AG10803 (cell line): ENCODE measurements at places on chromosomes 4 and X.

DNA sequence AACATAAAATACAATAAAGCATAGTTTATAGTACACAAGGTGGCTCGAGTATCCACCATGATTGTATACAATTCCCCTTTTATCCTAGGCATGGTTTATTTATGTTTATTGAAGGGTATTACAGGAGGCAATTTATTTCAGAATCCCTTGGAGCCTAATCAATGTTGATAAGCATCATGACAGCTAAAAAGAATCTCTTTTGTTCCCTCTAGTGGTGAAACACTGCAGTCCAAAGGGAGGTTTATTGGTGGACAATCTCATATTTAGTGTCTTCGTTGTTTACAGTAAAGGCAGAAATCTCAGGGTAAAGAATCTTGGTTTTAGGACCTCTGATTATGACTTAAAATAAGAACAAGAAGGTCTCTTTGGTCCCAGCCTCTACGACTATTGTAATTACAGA lies 1712.5 kb downstream of the C4orf33 start:
- no peak for DNase-seq

DNA sequence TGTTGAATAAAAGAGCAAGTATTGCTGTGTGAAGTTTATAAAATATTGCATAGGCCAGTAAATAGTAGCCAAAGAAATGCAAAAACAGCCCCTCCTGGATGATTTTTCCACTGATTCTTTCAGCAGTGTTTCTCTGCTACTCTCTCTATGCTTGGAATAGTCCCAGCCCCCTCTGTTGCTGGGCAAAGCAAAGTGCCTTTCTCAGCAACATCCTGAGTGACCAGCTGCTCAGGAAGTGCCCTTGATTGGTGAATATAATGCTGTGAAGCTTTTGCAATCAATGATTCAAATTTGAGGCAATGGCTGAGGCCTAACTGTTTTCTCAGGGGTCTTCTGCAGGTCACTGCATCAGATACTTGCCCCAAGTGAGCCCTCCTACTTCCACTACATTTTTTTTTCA lies 656.7 kb downstream of the ZNF674 start:
- DNase-seq: no peak

GRCh38 chrX:65595460-65595876 lies 60.9 kb upstream of the LAS1L start:
- DNase-seq: peak; percentile 89

DNA sequence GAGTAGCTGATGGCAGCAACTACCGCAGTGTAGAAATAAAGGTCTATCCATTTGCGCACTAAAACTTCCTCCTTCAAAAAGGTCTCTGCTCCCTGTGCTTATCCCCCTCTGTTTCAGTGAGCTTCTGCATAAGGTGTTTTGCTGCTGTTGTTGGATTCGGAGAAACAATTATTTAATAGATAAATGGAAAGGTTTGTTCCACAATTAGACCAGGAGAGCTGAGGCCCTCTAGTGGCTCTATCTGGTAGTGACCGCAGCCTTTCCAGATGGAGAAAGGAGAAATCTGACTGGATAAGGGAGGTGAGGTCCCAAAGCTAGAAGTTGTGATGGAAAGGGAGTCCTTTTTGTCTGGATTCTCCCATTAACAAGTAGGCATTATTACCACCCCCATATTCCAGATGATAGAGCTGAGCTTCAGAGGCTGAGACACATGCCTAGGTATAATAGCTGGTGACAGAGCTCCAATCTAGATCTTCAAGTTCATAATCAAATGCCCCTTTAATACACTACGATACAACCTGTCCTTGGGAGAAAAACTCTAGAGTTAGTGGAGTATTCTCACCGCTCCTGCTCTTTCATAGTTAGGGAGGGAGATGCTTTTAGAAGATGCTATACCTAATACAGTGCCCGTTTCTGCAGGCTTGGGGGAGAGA lies 5.1 kb upstream of the GABRQ start:
- peak; percentile 22 for DNase-seq

- DNase-seq: no peak
Observed at GRCh38 chrX:107603429-107604159, 24.7 kb upstream of the PRPS1 start.

DNA sequence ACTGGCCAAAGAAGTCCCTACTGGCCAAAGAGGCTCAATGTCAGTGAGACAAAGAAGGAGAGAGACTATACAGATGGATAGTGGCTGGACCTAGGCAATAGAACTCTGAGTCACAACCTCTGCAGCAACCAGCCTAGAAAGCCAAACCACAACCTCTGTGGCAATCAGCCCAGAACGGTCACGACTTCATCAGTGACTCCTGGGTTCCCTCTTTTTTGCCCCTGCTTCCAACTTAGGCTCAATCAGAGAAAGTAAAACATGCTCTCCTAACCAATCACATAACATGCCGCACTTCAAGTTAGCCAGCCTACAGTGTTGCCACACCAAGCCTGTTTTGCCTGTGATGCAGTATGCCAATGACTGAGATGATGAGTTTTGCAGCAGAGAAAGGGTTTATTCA lies 203.4 kb downstream of the ANAPC10 start:
- DNase-seq: peak; percentile 28

DNA sequence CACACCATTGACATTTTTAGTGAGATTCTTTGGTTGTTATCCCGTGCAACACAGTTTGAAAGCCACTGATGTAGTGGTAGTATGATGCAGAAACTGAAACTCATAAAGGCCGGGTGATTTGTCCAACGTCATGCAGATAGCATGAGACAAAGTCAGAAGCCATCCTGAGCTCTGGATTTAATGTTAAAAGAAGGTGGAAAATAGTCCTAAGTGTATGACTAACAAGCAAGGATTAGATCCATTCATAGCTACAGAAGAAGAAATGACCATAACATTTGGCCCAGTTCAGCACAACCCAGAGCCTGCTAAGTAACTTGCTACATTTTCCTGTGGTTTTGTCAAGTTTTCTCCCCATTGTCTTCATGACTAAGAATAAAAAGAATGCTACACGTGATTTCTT lies 142.4 kb downstream of the AMELX start:
- DNase-seq: peak; percentile 95

GRCh38 chr4:125187226-125188176 lies 127.3 kb upstream of the FAT4 start:
- peak; percentile 84 for DNase-seq

DNA sequence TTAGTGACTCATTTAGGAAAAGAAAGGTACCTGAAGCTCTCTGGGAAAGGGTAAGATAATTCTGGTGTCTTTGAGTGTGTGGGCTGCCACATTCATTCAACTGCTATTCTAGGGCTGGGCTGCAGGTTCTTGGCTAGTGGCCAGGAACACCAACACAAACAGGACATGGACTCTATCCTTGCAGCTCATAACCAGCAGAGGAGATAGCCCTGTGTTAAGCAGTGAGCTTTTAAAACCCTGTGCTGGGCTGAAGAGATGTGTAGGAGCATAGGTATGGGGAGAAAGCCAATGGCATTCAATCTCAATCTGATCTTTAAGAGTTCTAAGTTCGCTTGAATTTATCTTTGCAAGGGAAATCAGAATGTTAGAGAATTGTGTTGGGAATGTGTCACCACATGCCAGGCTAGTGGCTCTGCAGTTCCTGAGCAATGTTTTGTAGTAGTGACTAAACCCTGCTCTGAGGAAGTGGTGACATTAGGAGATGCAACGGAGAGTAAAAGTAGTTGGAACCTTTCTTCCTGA lies 39.2 kb downstream of the SGMS2 start:
- no peak for DNase-seq

DNA sequence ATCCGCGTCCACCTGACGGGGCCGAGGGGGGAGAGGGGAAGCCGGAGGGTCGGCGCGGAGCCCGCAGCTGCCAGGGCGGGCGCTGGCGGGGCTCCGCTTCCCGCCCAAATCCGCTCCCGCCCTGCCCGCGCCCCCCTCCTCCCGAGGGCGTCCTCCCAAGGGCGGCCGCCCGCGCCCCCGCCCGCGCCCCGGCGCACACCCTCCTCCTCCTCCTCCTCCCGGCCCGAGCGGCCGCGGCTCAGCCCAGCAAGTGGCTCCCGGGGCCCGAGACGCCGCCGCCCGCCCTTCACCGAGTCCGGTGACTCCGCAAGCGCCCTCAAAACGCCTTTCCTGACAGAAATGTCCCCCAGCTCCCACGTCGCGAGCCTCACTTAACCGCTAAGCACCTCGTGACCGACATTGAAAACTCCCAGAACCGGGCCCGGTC lies 487 bp downstream of the HMGB2 start:
- peak; percentile 37 for DNase-seq
